IPS-NIHi11 (cell line): ENCODE measurements at places on chromosomes 2 and 18.

DNA sequence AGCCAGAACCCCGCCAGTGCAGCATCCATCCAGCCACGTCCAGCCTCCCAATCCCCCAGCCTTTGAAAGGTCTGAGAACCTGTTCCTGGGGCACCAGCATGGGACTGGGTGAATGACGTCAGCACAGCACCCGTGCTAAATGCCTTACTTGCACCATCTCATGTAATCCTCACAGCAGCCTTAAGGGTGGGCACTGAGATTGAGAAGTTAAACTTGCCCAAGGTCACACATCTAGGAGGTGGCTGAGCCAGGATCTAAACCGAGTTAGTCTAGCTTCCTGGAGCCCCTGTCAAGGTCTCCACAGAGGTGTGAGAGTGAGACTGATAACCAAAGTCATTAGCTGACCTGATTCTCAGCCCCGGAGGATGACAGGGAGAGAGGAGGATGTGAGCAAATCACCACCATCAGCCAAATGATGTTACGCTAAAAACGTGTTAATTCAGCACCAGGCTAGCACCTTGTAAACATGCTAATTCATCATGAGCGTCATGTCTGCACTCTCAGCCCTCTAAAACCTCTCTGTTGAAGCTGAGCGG is 4.6 kb downstream of the CD8A start:
- no peak for DNase-seq

DNA sequence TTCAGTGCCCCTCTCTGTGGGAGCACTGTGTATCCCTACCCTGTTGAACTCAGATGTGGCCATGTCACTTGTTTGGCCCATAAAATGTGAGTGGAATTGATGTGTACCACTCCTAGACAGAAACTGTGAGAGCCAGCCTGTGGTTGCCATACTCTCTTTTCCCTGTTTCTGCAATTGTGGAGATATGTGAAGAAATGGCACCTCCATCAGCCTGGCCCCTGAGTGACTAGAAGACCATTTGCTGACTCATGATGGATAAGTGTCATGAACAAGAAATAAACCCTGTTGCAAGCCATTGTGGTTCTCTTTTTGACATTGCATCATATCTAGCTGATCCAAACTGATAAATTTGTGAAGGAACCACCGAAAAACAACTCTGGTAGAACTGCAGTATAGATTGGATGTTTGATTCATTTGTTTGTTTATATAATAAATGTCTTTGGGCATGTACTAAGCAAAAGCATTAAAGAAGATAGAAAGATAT is 214.5 kb upstream of the FBXO11 start:
- no peak for DNase-seq

DNA sequence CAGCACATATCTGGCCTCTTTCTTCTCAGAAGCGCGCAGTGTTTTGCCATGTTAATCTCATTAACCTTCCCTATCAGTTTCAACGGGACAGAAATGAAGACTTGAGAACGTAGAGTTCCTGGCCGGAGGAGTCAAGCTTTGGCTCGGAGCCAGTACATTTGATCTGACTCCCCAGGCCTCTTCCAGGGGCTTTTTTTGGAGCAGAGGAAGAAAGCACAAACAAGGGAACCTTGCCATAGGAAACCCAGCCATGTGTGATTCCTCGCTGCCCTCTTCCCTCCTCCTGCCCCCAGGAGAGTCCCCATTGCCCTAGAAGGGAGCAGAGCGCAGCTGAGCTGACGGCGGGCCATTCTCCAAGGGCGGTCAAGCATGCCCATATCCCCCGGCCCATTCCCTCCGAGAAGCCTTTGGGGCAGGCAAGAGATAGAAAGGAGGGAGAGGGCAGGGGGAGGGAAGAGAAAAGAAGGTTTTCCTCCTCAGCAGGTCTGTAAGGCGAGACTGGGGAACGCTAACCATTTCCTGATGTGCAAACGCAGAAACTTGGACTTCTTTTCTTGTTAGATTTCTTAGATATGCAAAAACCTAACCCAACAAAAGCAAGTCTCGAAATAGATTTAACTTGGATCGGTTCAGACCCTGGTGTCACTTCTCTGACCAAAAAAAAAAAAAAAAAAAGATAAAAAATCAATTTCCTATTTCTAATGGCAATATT is 63.7 kb upstream of the POU3F3 start:
- DNase-seq: peak; percentile 41

DNA sequence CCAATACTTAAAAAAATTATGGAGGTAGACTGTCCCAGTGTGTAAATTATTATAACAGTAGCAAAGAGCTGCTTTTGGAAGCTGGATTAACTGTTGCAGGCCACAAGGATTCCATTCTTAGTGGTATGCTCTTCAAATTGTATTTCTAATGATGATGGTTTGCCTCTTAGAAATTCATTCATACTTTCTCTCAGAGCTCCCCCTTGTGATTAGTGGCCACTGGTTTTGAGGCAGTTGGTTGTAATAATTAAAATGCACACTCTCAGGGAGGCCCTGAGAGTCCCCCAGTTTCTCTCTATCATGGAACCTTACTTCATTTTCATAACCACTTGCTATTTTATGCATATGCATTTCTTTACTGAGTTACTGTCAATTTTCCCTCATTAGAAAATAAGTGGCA is 122.5 kb downstream of the PLA2R1 start:
- DNase-seq: peak; percentile 24

DNA sequence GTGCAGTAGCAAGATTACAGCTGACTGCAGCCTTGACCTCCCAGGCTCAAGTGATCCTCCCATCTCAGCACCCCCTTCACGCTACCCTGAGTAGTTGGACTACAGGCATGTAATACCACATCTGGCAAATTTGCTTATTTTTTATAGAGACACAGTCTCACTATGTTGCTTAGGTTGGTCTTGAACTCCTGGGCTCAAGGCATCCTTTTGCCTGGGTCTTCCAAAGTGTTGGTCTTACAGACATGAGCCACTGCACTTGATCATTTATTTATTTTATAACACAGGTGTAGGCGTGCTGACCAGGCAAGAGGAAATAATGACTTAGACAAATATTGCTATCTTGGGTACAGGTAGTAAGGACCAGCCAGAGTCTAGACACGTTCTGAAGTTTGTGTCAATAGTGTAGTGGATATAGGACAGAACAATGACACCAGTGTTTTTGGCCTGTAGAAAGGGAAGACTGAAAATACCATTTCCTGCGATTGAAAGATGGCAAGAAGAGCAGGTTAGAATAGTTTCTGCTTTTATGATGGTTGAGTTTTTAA is 71.0 kb upstream of the THUMPD2 start:
- DNase-seq: no peak

DNA sequence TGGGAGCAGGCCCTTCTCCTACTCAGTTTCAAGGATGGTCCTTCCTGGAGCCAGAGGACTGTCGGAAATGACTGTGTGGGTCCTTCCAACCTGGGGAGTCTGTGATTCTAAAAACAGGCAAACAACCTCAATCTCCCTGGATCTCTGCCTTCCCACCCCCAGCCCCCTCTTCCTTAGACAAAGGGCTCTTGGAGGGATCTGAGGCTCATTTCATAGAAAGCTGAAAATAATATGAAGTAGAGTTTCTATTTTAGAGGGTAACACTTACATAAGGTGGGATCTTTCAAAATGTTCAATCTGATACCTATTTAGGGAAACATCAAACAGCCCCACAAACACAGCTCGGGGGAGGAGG is 69.4 kb downstream of the RHOB start:
- DNase-seq: no peak

DNA sequence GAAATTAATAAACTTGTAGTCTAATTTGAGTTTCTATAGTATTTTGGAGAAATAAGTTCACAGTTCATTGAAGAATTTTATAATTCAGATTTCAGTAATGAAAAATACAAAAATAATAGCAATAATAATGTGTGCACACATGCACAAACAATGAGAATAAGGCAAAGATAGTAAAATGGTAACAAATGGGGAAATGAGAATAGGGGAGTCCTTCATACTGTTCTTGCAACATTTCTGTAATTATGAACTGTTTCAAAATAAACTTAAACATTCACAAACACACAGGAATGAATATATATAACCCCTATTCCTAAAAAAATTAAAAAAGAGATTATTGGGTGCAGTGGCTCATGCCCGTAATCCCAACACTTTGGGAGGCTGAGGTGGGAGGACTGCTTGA is 63.9 kb downstream of the SPRED2 start:
- no peak for DNase-seq

DNA sequence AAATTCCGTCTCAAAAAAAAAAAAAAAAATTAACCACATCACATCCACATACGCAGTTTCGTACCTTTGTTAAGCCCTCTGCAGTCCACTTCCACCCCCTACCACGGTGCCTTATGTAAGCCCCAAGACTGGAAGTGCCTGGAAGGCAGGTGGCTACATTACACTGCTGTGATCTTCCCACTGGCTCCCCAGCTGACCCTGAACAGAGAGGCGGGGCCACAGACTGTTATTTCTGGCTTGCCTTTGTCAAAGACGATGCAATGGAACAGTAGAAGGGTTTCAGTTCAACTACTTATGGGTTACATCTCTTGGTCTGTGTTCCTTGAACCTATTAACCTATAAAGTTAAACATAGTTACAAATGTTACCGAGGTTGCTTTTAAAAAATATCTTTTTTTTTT is 15.7 kb upstream of the COX7A2L start:
- DNase-seq: no peak

DNA sequence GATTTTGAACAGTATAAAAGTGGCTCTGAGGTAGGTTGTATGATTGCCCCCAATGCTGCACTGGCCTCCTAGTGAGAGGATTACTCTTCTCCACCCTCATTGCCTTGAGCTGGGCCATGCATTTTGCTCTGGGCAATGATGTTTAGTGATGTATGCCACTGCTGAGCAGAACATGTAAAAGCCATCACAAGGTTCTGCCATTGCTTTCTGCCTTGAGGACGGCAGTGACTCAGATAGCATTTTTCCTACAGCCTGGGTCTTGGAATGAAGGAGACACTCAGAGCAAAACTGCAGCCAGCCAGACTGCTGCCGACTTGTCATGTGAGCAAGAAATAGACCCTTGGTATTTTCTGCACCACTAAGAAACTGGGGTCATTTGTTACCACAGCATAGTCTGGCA is 27.6 kb downstream of the GPATCH11 start:
- no peak for DNase-seq

- DNase-seq: no peak
Measured at GRCh38 chr2:203549406-203549805, 14.3 kb upstream of the RAPH1 start.
